GM10248 (cell line): ENCODE measurements at places on chromosomes 12 and 14.

DNA sequence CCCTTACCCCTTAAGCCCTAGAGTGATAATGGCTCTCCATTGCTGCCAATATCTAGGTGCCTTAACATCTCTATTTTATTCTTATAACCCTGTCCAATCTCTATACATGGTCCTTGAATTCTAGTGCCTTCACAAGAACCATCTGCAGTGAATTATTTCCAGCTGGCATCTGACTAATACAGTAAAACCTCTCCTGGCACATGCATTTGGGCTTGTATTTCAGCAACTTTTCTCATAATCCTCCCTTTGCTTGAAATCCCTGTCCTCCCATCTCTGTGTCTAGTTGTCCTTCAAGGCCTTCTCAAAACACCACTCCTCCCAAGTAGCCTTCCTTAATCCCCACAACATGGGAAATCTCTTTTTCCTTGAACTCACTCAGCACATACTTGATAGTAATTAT lies 14.2 kb upstream of the HMGA2 start:
- no peak for DNase-seq

DNA sequence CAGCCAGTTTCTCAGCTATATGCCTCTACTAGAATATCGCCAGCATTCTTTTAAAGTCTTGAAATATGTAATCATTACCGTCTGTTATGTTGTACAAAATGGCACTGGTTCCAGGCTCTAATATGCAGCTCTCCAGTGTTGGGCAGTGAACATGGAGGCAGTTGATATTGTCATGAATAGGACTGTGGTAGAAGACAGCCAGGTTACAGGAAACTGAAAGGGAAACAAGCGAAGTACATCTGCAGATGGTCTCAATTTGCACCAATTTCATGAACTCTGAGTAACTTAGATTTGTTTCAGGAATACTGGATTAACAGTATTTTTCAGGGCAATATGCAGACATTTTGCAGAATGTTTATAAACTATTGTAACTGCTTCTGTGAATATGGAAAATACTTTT lies 13.4 kb upstream of the KLHL42 start:
- no peak for DNase-seq

DNA sequence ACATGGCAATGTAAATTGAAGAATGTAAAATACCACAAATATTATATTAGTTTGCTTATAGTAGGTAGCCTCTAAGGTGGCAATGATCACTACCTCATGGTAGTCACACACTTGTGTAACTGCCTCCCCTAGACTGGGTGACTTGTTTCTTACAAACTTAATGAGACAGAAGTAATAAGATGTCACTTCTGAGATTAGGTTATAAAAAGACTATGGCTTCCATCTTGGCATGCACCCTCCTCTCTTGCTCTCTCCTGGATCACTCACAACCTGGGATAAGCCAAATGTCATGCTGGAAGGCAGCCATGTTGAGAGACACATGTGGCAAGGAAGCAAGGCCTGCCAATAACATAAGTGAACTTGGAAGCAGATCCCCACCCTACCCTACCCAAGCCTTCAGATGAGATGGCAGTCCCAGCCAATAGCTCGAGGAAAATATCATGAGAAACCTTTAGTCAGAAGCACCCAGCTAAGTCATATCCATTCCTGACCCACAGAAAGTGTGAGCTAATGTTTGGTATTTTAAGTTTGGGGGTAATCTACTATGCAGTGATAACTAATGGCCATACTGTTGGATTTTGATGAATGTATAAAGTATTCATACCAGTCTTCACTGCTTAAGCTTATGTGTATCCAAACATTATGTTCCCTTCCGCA lies 43.3 kb downstream of the PPP1R12A start:
- DNase-seq: no peak

GRCh38 chr12:116402163-116402939 lies 124.9 kb upstream of the MED13L start:
- no peak for DNase-seq

DNA sequence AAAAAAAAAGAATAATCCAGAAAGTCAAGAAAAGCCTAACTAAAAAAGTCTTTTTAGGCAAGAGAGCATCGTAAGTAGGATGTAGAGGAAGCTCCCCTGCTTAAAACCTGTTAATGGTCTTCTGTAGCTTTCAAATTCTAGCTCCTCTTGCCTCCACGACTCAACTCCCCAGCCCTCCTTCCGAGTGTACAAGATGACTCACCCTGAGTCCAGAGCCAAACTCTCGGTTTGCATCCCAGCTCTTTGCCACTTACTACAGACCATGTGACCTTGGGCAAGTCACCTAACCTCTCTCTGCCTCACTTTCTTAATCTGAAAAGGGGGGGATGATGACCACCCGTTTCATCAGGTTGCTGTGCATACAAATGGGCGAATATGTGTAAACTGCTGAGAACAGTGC lies 460.4 kb downstream of the DPF3 start:
- no peak for DNase-seq

GRCh38 chr12:2844786-2845185 lies 10.0 kb upstream of the NRIP2 start:
- no peak for DNase-seq

- DNase-seq: no peak
Observed at GRCh38 chr12:19214020-19214419, 84.5 kb downstream of the PLEKHA5 start.

DNA sequence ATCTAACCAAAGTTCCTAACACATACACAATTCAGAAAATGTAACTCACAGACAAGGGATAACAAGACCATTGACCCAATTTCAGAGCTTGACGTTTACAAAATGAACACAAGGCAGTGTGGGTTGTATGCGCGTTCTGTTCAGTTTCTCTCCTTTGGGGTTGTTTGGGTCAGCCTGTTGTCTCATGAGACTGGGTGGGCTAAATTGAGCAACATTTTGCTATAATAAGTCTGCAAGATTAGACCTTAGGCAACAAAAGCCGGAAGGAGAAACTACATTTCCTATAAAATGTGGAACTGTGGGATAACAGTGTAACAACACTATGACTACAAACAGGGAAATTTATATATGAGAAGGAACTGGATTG lies 18.8 kb upstream of the LTA4H start:
- no peak for DNase-seq

GRCh38 chr12:64175254-64175945 lies 46.7 kb downstream of the KICS2 start:
- DNase-seq: no peak

GRCh38 chr12:26571560-26571959 lies 261.4 kb downstream of the ITPR2 start:
- DNase-seq: no peak

DNA sequence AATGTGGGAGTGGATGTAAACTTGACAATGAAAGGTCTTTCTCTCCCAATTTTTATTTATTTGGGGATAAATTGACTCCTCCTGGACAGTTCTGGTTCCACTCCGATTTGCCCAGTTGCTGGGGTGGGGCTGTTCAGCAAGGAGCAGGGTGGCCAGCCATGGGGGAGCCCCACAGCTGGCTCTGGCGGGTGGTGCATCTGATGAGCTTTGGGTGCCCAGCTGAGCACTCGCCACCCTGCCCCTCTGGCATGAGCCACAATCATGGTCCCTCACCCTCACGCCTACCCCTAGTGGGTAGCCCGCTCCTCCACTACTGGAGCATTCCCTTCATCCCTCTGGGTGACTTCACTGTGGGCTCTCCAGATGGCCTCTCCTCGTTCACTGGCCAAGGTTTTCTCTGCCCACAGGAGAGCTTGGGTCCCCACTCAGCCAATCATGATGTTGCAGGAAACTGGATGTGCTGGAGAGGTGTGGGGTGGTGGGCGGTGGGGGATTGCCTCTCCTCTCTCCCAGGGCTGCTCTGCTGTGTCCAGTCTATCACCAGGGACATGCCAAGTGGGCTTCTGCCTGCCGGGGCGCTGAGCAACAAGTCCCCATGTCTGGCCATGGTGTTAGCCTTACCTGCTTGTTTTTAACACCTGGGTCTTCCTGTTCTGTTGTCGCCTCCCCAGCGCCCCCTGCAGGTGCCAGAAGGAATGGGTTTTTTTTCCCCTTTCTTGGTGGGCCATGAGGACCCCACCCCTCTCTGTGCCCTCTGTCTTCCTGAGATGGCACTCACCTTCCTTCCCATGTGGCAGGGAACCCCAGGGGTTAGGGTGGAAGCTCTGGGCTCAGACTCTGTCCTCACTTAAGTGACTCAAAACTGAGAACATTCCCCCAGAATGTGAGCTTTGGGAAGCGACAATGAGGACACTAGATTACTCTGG lies 3.4 kb downstream of the CYP46A1 start:
- no peak for DNase-seq

- peak; percentile 46 for DNase-seq
Observed at GRCh38 chr12:3655328-3655900, 97.5 kb downstream of the CRACR2A start.

DNA sequence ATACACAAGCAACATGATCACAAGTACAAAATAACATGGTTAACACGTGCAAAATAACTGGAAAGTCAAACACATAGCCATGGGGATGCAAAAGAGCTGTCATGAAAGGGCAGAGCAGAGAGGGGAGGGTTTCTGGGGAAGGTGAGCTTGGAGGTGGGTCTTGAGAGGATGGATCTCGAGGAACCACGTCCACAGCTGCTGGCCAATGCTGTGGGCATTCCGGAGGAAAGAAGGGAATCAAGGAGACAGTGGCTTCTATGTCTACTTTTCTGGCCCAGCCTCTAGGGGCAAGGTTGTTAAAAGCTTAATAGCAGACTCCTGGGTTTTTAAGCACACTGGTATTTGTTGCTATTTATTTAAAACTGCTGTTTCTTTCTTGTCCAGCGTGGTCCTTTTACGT lies 8.4 kb upstream of the MYH7 start:
- no peak for DNase-seq

DNA sequence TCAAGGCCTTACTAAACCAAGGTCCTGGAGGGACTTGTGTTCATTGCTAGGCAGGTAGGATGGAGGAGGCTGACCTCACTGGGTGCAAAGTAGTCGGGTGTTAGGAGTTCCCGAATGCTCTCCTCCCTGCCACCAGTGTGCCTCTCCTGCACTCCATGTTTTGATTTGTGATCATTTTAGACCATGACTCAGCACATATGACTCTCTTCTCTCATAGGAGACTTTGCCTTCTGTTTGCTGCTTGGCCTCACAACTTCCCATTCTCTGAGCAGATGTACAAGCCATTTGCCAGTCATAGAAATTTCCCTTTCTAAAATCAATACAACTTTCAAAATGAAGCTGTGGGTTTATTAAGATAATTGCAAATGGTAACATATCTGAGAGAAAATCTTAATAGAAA lies 46.6 kb upstream of the LRIG3 start:
- DNase-seq: no peak

- no peak for DNase-seq
Observed at GRCh38 chr12:27351476-27351875, 18.8 kb downstream of the BMAL2 start.

- no peak for DNase-seq
Observed at GRCh38 chr12:26277506-26278246, 82.3 kb downstream of the SSPN start.

DNA sequence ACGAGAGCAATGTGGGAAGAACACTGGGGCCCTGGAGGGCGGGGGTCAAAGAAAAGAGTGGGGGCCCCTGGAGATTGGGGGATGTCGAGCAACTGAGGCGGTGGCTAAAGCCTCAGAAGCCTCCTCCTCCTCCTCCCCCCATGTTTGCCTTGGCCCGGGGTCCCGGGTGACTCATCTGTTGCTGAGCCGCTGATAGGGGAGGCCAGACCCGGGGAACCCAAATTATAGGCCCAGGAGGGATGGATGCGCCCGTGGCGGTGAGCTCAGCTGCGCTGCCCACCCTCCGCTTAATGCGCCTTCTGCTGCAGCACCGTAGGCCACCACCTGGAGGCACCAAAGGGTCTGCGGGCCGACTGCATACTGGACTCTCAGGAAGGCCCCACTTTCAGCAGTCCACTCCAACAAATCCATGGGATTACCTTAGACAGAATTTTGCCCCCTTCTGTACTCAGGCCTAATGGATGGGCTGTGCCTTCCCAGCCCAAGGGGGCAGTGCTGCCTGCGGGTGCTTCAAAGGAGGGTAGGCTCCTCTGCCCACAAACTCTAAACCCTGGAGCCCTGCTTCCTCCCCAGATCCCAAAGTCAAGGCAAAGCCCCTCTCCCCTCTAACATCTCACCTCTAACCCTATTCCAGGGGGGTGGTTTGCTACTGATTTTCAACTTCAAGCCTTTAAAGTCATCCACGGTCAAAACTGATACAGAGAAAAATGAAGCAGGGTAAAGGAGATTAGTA lies 2.6 kb upstream of the WNT10B start:
- peak; percentile 63 for DNase-seq

DNA sequence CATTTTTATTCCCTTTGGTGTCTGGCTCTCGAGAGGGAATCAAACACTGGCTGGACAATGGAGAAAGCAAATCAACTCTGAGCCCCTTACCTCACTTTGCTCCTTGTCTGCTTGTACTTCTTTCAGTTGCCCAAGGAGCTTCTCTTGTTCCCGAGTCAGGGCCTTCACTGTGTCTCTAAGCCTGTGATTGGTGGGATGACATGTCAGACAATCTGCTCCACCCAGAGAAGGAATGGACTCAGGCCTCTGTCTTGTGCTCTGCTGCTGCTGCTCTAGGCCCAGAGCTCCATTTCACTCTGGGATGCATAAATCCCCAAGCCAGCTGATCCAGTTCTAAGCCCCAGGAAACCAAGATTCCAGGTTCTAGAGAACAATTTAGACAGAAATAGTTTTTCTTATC lies 7.6 kb downstream of the CALCOCO1 start:
- no peak for DNase-seq

- DNase-seq: no peak
Observed at GRCh38 chr12:68794653-68795251, 13.2 kb upstream of the MDM2 start.

DNA sequence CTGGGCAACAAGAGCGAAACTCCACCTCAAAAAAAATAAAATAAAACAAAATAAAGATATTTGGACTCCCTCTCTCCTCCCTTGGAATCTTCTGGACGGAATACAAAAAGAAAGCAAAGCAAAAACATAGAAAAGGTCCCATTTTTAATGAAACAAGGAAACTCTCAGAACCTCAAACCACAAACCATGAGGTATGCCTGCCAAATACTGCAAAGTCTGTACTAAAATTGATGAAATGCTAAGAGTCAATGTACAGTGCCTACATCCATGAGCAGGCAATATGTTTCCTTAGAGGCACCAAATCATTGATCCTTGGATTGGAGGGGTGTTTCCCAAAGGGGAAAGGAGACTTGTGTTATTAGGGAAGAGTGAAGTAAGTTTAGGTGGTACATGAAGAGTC lies 8.2 kb upstream of the RPS6KA5 start:
- DNase-seq: no peak

- no peak for DNase-seq
Observed at GRCh38 chr14:88095791-88096190, 90.9 kb downstream of the GPR65 start.

- no peak for DNase-seq
Observed at GRCh38 chr12:97288531-97288930, 174.1 kb upstream of the RMST start.

DNA sequence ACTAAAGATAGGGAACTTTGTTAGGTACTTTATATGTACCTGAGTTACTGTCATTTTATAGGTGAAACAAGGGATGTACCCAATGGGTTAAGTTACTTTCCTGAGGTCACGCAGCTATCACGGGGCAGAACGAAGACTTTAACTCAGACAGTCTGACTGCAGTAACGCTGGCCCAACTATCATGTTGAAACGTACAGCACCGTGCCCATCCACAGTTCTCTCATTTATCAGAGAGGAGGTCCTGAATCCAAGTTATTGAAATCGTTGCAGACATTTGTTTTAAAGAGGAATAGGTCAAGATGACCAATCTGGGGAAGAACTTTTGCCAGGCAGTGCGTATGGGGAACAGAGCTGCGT lies 587 bp upstream of the C12orf75 start:
- DNase-seq: no peak
